Activated CD8-positive, alpha-beta memory T cell treated with anti-CD3 and anti-CD28 coated beads, Interleukin-2, amount 50 U/mL, for 4 hours (primary cell): ENCODE measurements at places on chromosomes 7 and 10.
A peak's percentile ranks its signal among the peaks of the same experiment; 100 is the strongest.

GRCh38 chr7:109699661-109700060 lies 1130.0 kb downstream of the DNAJB9 start:
- DNase-seq, result no peak

DNA sequence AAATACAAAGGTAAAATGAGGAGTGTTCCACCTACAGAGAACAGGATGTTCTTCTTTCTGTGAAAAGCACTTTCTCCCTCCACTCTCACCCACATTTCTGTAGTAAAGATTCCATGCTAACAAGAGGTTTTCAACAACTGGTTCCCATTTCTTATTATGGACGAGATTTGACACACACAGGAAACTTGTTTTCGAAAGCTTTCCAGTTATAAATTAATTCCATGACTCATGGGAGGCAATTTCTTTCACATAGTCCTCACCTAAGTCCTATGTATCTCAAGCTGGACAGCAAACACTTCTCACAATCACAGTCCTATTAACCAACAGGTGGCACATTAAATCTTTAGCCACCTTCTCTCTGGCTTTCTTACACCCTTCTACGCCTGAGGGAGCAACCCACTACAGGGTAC lies 24.5 kb downstream of the RAPGEF5 start:
- no peak for DNase-seq

- DNase-seq, result no peak
Measured at GRCh38 chr10:92727550-92727949, 37.8 kb downstream of the HHEX start.

GRCh38 chr7:262251-262572 lies 27.8 kb upstream of the FOXL3 start:
- DNase-seq, result no peak

- DNase-seq, result no peak
Measured at GRCh38 chr10:48332166-48332870, 25.8 kb downstream of the MAPK8 start.

GRCh38 chr10:31215052-31215451 lies 104.0 kb upstream of the ZEB1 start:
- no peak for DNase-seq

DNA sequence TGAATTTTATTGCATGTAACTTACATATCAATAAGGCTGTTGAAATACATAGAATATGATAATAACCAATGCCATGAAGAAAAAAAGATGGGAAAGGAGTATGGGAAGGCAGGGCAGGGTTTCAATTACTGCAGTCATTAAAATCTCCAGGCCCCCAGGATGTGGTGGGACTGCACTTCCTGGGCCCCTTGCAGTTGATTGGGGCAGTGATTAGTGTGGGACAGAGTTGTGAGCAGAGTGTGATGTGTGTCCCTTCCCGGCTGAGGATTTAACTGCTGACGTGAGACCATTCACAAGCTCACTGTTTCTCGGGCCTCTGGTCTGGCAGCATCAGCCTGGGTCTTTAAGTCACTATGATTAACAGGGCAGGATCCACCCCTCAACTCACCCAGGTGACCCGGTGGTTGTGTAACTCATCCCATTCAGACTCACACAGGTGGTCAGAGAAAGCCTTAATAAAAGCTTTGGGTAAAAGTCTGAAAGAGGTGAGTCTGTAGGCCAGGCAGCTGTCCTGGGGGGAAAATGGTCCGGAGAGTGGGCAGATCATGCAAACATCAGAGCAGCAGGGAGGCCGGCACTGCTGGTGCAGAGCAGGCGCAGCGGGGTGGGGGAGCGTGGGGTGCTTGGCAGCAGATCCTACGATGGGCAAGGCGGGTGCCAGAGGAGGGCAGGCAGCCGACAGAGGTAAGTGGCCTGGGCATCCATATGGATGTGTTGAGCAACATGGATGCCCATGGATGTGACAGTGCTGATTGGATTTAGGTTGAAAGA lies 36.3 kb upstream of the WDFY4 start:
- no peak for DNase-seq

GRCh38 chr7:10790910-10791309 lies 182.8 kb upstream of the PHF14 start:
- DNase-seq, result no peak

GRCh38 chr10:121069061-121069850 lies 218.1 kb downstream of the WDR11 start:
- DNase-seq, result no peak

GRCh38 chr10:88179831-88180230 lies 316.4 kb downstream of the PTEN start:
- no peak for DNase-seq

- DNase-seq, result no peak
Measured at GRCh38 chr10:3904419-3904960, 119.5 kb upstream of the KLF6 start.

GRCh38 chr7:22569586-22570321 lies 69.8 kb upstream of the STEAP1B start:
- no peak for DNase-seq

DNA sequence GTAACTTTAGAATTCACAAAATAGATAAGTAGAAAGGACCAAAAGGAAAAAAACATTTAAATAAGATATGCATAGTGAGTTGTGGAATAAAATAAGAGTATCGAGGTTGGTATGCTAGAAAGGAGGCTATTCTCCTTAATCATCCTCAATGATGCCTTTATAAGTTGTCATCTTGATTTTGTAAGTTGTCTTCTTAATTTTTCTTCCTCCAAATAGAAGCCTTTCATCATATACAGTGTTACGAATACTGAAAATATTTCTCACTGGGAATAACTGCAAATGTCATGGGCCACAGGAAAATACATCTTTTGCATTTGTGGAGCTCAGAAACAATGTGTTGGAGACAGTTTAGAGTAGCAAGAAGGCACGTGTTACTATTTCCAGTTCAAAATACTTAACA lies 31.5 kb upstream of the PRTFDC1 start:
- DNase-seq, result no peak

DNA sequence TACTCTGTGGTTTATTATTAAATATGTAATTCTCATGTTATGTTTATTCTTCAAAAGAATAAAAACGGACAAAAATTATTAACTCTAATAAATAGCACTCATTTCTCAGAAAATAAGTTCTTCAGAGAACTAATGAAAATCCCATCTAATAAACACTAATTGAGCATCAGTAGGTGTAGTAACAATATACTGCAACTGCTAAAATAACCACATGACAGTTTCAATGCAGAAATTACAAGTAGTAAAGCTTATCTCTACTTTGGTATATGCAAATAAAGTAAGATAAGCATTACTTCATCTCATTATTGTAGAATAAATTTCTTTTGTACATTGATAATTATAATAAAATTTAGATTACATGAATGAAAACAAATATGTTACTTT lies 56.4 kb upstream of the DKK1 start:
- DNase-seq, result no peak

DNA sequence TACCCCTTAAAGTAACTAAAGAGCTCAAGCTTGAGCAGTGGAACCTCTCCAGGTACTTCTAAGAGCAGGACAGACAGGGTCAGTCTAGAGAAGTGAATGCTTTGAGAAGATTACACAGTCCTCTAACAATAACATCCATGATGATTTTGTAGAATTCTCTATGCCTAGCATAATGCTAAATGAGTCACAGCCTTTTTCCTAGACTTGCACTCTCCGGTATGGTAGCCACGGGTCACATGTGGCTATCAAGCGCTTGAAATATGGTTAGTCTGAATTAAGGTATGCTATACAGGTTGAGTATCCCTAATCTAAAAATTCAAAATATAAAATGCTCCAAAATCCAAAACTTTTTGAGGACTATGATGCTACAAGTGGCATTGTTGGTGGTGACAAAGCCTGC lies 166.6 kb upstream of the MKLN1 start:
- no peak for DNase-seq

DNA sequence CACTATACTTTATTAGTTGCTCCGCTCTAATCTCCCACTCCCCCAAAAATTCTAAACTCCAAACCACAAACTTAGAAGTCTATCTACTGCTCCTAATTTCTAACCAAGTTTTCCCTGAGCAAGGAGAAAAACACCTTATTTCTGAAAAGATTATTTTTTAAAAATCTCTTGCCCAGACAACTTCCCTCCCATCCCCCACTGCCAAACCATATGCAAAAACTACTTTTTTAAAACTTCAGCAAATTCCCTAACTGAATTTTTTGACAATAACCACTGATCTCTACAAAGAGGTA lies 1.9 kb downstream of the UBE2H start:
- no peak for DNase-seq

GRCh38 chr7:139889186-139889871 lies 60.3 kb downstream of the TBXAS1 start:
- DNase-seq, result no peak

GRCh38 chr7:117014673-117015133 lies 61.4 kb downstream of the ST7 start:
- no peak for DNase-seq

DNA sequence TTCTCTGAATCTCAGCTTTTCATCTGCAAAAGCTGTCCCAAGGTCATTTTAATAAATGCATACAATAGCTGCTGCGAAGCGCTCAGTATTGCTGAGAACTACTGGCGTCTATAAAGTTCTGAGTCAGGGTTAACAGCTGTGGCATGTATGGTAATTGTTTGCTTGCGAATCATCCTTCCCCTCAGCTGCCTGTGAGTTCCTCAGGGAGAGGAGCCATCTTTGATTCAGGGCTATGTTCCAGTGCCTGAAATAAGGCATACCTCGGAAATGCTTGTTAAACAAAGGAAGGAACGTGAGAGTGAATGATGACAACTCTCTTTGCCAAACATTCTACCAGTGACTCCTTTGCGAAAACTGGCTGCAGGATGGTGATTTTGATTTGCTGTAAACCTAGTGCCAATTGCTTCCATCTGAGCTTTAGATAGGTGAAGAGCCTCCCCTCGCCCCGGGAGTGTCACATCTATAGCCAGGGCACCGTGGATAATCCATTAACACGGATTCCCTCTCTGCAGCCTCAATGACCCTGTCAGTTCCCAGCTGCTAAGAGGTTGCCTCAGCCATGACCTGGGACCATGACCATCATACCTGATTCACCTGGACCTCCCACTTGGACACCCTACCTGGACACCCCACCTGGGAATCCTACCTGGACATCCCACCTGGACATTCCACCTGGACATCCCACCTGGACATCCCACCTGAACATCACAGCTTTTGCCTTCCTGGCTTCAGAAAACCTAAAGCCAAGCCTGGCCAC lies 39.6 kb downstream of the GPRIN2 start:
- peak; percentile 12 for DNase-seq

- no peak for DNase-seq
Measured at GRCh38 chr7:123460616-123461015, 73.8 kb downstream of the IQUB start.

GRCh38 chr10:73887294-73888039 lies 13.1 kb upstream of the CAMK2G start:
- DNase-seq, result no peak

GRCh38 chr10:131961047-131961776 lies 20.5 kb downstream of the BNIP3 start:
- no peak for DNase-seq

DNA sequence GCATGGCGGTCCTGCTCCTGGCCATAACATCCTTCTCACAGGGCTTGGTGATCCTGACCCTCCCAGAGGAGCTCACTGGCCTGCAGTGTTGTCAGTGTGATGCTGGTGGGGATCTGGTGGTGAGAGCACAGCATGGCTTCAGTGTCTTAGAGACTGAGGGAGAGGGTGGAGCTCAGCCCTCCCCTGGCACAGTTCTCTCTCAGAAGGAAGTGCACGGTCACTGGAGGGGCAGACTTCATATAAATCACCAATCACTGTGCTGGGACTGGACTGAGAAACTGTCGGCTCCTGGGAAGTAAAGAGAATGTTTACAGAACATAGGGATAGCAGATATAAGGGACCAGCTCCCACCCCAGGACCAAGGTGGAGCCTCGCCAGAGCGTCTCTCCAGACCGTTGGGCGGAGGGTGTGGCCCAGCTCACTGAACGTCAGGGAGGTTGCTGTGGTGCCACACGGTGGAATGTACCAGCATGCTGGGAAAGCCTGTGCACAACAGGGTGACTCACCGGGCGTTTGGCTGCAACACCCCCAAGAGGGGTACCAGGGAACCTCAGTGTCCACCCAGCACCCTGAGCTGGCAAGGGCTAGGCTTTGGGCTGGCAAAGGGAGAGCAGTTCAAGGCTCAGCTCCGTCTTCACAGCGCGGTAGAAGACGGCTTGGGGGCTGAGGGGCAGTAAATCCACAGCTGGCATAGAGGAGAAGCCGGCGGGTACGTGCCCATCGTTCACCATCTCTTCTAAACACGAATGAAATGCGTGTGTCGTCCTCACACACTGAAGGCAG lies 8.8 kb upstream of the GET4 start:
- no peak for DNase-seq

GRCh38 chr10:127275793-127276450 lies 79.5 kb upstream of the INSYN2A start:
- no peak for DNase-seq

- DNase-seq, result no peak
Measured at GRCh38 chr7:64881461-64882287, 21.4 kb upstream of the ZNF273 start.

DNA sequence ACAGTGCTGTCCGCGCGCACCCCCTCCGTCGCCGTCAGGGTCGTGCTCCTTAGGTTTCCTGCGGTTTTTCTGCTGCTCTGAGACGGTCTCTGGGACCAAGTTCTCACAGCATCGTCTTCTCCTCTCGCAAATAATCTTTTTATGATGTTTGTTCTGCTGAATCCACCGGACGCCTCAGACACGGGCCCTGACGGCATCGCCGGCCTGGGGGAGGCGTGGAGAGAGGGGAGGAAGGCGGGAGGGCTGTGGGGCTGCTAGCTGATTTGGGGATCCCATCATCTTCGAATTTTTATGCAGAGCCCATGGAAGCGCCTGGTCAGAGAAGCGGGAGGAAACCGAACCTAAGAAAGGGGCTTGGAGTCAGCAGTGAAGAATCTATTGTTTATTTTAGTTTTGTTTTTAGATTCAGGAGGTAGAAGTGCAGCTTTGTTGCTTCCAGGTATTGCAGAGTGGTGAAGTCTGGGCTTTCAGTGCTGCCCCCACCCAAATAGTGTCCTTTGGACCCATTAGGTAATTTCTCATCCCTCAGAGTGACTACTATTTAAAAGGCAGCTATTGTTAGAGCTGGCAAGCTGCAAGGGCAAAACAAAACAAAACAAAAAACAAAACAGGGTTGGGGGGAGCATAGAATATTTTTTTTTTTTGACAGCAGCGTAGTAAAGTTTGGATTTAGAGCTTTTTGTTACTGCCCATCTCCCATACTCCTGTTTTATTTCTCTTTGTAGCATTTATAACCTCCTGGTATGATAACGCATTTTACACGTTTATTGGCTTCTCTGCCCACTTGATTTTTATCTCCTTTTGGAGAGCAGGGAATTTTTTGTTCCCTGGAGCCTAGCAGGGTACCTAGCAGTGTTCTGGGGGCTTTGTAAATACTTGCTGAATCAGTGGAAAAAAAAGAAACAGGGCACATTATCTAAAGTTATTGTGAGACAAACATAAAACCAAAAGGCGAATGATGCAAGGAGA lies 92.6 kb downstream of the SPAG6 start:
- DNase-seq, result no peak

- DNase-seq, result no peak
Measured at GRCh38 chr10:65571011-65571570, 1354.7 kb upstream of the LRRTM3 start.

DNA sequence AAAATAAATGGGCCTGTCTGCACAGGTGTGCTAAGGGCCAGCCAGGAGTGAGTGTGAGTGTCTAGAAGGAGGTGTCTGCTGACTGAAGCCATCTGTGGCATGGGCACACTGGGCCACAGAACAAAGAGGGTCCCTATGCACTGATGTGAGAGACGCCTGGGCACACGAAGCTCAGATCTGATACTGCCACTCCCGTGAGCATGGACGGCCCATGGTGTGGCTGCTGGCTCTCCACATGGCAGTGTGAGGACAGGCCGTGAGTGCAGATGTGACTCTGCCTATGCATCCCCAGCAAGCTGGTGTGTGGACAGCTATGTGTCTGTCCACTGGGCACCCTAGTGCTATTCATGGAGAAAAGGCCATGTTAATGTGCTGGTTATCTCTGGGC lies 12.8 kb upstream of the MYL7 start:
- DNase-seq, result no peak
